ENCODE measurements at places on chromosomes 7 and 10.
A peak's percentile ranks its signal among the peaks of the same experiment; 100 is the strongest.

DNA sequence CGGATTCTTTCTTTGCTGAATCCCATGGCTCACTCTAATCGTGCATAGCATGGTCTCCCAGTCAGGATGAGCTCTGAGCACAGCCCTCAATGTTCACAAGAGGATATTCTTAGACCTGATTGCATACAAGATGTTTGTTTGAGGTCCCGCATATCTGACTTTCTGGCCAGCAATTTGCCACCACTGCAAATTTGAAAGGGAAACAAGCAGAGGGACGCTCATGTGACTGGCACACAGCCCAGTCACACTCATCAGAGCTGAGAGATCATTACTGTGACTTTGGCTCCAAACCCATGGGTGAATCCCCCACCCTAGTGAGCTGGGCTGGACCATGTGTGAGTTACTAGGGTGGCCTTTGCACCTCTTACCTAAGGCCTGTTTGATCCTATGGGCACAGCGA lies 9.9 kb downstream of the TAS2R41 start:
- H3K4me1 ChIP-seq = no peaks in the 10 kb centered on the region
- H3K4me3 ChIP-seq = no peak overlapping the region
- peak; percentile 66 for DNase-seq
- H3K27ac ChIP-seq = no peak overlapping the region

- no peak for DNase-seq
- H3K4me1 ChIP-seq = peaks cover 12% of the 10 kb centered on the region
- peaks cover 41% of the 10 kb centered on the region for H3K27me3 ChIP-seq
- H3K36me3 ChIP-seq = no peaks in the 10 kb centered on the region
Observed at GRCh38 chr10:114271075-114271778, 32.2 kb downstream of the VWA2 start.

- no peaks in the 10 kb centered on the region for H3K36me3 ChIP-seq
- peak overlapping the region; percentile 49 for H3K4me3 ChIP-seq
- peaks cover 18% of the 10 kb centered on the region for H3K27me3 ChIP-seq
- no peak overlapping the region for H3K27ac ChIP-seq
- no peak for DNase-seq
- H3K4me1 ChIP-seq = peaks cover 5% of the 10 kb centered on the region
Observed at GRCh38 chr10:124557648-124558338, 96.2 kb downstream of the LHPP start.

DNA sequence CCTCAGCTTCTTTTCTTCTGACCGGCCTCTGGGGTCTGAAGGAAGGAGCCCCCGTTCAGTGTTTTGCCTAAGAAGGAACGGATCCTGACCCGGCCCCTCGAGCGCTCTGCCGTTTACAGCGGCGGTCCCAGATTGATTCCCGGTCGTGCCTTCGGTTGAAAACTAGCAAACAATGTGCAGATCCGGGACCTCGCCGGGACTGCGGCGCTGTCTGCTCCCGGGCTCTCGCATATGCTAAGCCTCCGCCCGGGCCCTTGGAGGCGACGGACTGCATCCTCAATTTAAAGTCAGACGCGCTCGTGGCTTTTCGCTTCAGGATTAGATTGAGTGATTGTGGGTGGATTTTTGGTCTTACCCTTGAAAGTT lies 559 bp downstream of the DBF4 start:
- peak overlapping the region; percentile 73 for H3K27ac ChIP-seq
- H3K4me3 ChIP-seq = peak overlapping the region; percentile 90
- peaks cover 1% of the 10 kb centered on the region for H3K4me1 ChIP-seq
- peak; percentile 81 for DNase-seq

- no peak for DNase-seq
- no peak overlapping the region for H3K27ac ChIP-seq
- H3K36me3 ChIP-seq = no peaks in the 10 kb centered on the region
- H3K4me3 ChIP-seq = no peak overlapping the region
- peaks cover 7% of the 10 kb centered on the region for H3K27me3 ChIP-seq
Observed at GRCh38 chr7:99778880-99779279, 5.1 kb downstream of the CYP3A4 start.

GRCh38 chr7:29612596-29612995 lies 49.0 kb downstream of the PRR15 start:
- peak overlapping the region; percentile 25 for H3K4me3 ChIP-seq
- H3K27ac ChIP-seq = no peak overlapping the region
- no peak for DNase-seq
- H3K36me3 ChIP-seq = no peaks in the 10 kb centered on the region
- no peaks in the 10 kb centered on the region for H3K4me1 ChIP-seq

- H3K27ac ChIP-seq = no peak overlapping the region
- DNase-seq = no peak
- H3K4me1 ChIP-seq = no peaks in the 10 kb centered on the region
Observed at GRCh38 chr10:73471226-73471625, 24.6 kb downstream of the PPP3CB start.
